SJCRH30 (cell line): ENCODE measurements at places on chromosomes 2 and 18.

GRCh38 chr18:72232644-72233043 lies 311.5 kb downstream of the CBLN2 start:
- no peak for DNase-seq

GRCh38 chr2:212484563-212485080 lies 54.0 kb downstream of the ERBB4 start:
- peak; percentile 3 for DNase-seq

GRCh38 chr2:180482696-180483095 lies 475.6 kb upstream of the CWC22 start:
- no peak for DNase-seq

DNA sequence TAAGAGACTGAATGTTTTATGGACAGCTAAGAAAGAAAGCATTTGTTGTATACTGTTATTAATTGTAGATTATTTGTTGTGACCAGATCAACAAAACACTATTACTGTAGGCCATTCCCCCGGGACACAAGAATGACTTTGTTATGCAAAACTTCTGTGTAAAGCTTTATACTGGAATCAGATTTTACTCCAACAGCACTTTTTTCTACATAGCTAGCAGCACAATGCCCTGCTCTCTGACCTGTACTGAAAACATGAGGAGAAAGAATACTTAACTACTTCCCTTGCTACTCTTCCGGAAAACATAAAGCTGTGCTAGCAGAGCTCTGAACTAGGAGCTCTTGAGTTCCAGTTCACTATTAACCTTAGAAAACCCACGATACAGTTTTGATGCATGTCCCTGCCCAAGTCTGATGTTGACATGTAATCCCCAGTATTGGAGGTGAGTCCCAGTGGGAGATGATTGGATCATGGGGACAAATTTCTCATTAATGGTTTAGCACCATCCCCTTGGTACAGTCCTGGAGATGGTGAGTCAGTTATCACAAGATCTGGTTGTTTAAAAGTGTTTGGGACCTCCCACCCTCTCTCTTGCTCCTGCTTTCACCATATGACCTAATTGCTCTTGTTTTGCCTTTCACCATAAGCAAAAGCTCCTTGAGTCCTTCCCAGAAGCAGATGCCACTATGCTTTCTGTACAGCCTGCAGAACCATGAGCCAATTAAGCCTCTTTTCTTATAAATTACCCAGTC lies 601.1 kb upstream of the PIK3C3 start:
- DNase-seq, result no peak

GRCh38 chr18:68764016-68764415 lies 33.9 kb upstream of the CCDC102B start:
- no peak for DNase-seq

GRCh38 chr2:124258140-124258880 lies 233.2 kb downstream of the CNTNAP5 start:
- no peak for DNase-seq

- DNase-seq, result no peak
Observed at GRCh38 chr18:48800876-48801727, 149.7 kb downstream of the SMAD7 start.

DNA sequence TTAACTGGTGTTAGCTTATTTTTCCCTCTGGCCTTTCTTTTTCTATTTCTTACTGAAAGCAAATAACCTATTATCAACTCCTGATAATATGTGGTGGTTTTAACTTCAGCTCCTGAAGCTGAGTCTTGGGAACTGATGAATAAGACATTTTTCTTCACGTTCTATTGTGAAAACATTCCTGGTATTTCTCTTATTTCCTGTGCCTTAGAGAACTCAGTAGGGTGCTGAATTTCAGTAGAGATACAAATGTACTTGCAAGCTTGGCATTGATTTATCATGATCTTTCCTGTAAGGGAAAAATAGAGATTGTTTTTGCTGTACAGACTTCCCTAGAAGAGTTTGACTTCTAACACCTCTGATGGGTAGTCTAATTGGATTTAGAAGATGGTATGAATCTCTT lies 52.8 kb upstream of the DCC start:
- no peak for DNase-seq

DNA sequence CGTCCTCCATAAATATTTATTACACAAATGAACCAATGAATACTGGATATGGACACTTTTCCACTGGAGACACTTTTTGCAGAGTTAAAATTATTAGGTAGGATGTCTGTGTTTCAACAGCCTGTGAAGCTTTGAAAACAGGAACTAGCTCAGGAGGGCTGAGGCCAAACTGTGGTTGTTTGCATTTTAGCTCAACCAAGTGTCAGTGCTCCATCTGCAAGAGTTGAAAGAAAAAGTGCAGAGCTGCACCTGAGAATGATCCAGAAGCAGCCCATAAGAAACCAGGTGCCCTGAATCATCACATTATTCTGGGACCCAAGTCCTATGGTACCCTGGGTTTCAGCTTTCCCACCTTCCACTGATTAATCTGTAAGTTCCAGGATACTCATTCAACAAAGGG lies 180.4 kb downstream of the TRIB2 start:
- no peak for DNase-seq

DNA sequence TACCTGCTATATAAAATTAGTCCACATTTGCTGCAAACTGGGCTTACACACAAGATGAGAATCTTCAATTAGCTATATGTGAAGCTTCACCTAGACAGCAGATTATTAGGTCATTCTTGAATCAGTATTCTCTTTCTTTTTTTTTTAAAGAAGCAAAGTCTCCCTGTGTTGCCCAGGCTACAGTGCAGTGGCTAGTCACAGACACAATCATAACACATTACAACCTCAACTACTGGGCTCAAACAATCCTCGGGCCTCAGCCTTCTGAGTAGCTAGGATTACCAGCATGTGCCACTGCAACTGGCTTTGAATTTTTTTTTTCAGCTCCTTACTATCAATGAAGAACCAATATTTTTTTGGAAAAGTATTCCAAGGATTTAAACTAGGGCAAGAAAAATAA lies 30.5 kb downstream of the OLA1 start:
- DNase-seq, result no peak

DNA sequence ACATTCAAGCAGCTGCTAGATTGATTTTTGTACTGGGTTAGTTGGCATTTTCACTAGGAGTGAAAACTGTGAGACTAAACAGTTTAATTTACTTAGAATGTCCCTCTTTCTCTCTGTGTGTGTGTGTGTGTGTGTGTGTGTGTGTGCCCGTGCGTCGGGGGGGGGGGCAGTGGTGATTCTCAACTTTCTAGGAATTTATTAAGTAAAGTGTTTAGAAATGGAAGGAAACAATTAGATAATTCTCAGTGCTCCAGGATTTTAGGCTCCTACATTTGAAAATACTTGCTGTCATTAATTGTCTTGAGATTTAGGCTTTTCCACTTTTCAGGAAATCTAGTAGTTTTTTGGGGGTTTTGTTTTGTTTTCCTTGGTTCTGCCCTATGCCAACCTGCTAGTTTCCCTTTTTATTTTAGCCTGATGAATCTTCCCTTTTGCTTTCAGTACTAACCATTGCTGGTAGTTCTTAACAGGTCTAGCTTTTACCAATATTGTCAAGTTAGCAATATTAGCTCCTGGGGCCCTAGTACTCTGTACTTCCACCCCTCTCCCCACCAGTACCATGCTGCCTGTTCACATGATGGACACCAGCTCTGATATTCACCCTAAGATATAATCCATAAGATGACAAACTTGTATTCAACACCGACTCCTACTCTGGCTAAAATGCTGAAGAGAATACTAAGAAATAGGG lies 4.9 kb downstream of the EPAS1 start:
- no peak for DNase-seq
